Activated CD8-positive, alpha-beta memory T cell treated with anti-CD3 and anti-CD28 coated beads for 24 hours (primary cell): ENCODE measurements at places on chromosomes 5 and 9.

DNA sequence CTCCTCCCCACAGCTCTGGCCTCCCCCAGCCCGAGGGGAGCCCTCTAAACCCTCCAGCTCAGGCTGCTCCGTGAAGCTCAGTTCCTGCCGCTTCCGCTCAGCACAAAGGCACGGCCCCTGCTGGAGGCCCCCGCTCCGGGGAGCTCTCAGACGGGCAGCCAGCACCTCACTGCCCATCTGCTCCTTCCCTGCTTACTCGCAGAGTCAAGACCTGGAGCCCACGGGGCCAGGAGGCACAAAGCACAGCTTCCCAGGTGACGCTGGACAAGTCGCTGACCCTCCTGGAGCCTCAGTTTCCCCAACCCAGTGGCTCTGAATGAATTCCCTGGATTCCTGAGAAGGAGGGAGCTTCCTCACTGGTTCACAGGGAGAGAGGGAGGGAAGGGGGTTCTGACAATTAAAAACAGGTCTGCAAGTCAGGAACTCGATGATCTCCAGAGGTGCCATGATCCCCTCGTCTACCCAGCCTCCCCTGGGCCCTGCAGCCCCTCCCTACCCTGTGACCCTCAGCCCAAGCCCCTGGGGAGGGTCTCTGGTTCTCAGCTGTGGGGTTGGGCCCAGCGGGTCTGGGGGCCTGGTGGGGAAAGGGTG is 36.2 kb downstream of the VAV2 start:
- peak; percentile 66 for DNase-seq

DNA sequence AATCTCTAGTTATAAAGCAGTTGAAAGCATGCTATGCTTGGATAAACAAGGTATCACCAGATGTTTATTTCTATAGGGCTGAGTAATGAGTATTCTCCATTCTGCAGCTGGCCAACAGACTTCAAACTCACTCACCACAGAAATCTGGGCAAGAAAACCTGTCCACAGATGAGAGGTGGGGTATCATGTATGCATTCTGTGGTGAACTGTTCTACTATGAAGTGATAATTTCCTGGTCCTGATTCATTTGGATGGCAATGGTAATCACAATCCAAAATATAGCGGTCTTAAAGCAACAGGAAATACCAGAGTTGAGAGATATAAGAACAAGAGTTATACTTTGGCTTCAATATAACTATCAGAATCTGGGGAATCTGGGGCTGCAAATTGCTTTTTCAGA is 65.9 kb upstream of the EFNA5 start:
- no peak for DNase-seq

DNA sequence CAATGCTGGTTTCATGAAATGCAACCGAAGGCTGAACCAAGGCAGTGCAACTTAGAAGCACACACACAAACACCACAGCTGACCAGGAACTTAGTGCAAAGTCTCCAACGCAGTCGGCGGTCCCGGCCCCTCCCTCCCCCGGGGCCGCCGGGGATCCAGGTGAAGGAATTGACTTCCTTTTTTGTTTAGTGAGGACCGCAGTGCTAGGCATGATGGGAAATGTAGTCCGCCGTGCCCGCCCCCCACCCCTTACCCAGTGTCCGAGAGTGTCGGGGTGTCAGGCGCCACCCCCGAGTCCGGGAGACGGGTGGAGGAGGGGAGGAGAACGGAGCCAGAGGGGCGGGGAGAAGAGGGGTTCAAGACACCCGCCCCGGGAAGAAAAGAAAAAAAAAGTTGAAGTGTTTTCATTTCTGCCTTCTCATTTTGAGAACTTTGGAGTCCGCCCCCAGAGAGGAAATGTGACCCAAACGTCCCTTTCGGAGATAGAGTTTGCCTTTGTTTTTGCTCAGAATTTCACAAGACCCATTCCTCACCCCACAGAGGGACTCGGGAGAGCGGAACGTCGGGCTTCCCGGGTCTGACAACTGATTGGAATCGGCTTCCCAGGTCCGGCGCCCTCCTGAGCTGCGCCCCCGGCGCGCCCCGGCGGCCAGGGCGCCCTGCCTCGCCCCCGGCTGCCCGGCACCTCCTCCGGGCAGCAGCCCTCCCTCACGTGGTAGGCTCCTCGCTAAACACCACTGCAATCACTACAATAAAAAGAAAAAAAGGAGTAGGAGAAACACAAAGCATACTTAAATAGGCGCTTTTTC is 2.0 kb downstream of the IER5L start:
- peak; percentile 77 for DNase-seq

DNA sequence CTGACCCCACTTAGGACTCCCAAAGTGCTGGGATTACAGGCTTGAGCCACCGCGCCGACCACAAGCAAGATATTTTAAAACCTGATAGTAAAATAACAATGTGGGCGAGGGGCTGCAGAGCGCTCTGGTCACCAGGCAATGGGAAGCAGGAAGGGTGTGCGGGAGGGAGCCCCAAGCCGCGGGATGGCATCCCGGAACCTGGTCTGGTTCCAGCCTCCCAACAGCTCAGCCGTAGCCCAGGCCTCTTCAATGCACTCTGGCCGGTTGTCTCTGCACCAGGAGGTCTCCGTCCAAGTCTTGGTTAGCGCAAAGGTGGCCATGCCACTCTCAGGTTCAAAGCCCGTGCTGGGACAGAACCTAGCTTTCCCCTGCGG is 694 bp upstream of the UAP1L1 start:
- no peak for DNase-seq

GRCh38 chr5:178371362-178372111 is 138.9 kb upstream of the PHYKPL start:
- DNase-seq, result no peak

DNA sequence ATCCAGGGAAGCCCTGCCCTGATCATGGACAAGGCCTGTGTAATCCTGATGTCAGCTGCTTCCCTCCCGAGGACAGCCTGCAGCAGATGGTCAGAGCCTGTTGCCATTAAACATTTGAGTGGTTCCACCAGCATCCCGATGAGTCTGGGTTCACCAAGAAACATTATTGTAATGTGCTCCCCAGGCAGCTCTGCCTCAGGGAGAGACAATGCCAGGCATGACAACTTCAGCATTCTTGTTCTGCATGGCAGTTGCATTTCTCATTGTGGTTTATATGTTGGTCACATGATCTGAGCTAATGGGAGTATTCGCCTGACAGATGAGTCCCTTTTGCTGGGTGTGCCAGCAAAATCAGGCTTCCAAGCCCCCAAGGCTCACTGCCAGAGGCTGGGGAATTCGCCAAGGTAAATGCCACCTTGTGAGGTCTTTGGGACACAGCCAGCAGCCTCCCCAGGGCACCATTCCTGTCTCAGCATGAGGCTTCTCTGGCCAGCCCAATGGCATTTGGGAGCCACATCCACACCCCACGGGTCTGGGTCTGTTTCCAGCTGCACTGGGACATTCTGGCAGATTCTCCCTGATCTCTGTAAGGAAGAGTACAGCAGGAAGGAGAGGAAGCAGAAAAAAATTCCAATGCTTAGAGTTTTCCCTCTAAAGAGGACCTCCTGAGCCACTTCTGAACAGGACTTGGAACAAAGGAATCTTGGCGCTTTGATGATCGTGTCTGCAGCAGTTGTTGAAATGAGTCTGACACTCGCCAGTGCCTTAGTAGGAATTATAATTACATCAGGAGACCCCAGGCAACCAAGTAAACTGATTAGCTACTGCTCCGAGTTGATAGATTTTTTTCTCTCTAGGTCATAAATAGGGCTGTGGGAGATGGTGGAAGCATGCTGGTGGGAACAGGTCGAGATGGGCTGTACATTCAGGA is 18.7 kb downstream of the KCNIP1 start:
- no peak for DNase-seq

DNA sequence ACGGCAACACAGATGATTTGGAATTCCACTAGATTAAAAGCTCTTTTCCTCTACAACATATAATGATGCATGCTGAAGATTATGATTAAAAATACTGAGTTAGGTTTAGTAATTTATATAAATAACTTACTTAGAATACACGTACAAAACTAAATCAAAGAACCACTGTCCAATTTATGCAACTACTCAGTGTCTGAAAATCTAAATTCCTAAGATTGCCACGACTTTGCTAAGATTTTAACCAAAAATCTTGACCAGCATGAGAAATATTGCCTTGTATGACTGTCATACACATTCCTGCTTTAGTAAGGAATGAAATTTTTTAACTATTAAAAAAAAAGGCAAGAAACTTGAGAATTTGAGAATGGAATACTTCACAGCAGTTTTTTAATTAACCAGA is 292.4 kb downstream of the ZNF608 start:
- DNase-seq, result no peak

GRCh38 chr5:135433681-135434426 is 13.3 kb downstream of the DCANP1 start:
- DNase-seq, result peak; percentile 37

- no peak for DNase-seq
Observed at GRCh38 chr9:101736717-101737116, 1.7 kb downstream of the GRIN3A start.

- DNase-seq, result no peak
Observed at GRCh38 chr9:12798066-12798770, 23.4 kb downstream of the LURAP1L start.

DNA sequence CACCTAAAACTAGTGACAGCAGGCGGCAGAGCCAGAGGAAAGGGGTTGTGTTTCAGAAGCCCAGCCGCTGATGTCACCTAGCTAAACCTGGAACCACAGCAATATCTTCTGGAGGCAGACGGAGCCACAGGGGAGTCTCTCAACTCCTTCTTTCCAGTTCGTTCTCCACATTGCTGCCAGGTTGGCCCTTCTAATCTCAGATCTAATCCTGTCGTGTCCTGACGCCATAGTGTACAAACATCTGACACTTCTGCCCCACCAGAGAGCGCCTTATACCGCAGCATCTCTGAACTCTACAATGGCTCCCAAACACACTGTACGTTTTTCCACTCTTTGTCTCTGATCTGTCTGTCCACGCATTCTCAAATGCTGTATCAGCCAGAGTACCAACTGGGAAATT is 240.0 kb downstream of the SMARCA2 start:
- DNase-seq, result no peak

DNA sequence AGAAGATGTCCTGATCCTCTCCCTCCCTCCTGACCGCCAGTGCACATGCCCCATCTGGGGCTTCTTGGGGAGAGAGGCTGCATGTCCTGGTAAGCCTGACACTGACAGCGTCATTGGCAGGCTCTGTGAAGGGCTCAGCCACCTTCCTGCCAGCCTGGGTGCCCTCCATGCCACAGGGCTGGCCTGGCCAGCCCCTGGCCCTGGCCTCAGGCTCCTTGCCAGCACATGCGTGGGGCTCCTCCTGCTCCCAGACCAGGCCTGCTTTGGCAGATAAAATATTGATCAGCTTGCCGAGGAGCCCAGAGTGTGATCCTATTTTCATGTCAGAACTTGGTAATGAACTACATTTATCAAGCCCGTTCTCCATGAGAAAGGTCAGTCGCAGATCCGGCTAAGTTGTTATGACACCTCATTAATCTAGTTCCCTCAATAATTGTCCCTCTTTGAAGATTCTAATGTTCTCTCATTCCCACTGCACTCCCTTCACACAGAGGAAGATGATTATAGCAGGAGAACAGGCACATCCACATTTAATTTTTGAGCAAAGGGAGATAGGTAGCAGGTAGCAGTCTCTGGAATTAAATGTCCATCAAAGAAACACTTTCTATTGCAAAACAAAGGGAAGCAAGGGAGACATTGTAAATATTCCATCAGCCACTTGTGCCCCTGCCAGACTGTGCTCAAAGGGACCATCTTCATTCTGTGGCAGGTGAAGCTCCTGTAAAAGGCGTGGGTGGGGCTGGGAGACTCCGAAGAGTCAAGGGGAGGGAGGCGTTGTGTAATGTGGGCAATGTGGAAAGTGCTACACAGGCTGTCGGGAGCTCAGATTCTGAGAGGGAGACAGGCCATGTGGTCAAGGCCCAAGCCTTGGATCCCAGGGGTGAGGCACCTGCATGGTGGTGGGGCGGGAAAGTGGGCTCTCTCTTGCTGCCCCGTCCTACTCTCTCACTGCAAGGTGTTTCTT is 272.0 kb downstream of the HSPA4 start:
- DNase-seq, result no peak

GRCh38 chr9:113609562-113610318 is 146.2 kb downstream of the RGS3 start:
- no peak for DNase-seq

DNA sequence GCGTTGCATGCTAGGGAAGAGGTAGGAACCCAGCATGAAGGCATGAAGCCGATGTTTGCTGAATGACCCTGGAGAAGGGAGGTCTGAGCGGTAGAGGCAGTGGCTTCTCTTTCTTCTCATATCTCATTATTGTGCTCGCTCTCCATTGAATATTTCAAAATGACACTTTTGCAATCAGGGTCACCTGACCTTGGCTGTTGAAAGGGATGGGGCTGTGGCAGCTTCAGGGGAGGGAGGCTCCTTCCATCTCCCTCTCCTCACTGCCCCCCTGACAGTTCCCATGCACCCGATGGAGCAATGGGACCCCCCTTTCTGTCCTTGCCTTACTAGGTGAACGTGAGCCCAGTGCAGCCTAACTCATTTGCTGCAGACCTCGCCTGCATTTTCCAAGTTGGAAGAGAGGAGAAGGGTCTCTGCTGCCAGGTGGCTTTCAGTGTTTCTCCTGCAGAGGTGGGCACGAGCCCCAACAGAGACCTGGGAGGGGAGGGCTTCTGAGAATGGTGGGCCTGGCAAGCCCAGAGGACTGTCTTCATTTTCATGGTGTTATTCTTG is 17.9 kb downstream of the STC2 start:
- DNase-seq, result no peak

DNA sequence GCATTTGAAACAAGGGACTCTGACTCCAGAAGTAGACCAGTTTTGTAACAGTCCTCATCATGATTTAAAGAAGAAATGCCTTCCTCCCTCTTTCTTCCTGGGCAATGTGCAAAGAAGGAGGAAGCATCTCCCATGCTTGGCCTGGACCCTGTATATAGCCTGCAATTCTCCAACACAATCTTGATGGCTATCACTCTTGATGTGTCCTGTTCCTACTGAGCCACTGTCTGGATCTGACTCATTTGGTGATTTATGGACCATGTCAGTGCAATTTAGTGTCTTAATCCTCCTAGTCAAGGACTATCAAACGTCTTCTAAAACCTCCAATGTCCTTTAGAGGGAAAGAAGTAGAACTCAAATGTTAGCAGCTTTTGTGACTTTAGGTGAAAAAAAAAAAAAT is 697.3 kb downstream of the TLR4 start:
- no peak for DNase-seq

- no peak for DNase-seq
Observed at GRCh38 chr5:36177715-36178523, 26.0 kb downstream of the SKP2 start.
